ENCODE measurements at places on chromosomes 2 and 18.

DNA sequence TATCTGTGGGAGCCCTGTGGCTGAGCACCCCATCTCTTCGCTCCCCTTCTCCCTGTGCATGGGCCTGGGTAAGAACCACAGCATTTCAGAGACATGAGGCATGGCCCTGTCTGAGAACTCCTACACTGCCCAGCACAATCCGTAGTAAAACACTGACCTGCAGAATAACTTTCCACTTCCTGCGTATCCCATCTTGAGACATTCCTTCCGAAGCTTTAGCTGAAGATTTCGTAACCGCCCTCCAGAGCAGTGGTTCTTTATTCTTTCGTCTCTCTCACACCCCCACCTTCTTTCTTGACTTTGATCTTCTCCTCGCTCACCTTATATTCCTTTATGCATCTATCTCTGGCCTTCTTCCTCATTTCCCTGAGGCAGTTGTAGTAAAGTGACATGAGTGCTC lies 381.1 kb downstream of the HRH4 start:
- DNase-seq, result no peak

- no peak for DNase-seq
Observed at GRCh38 chr2:23606968-23607367, 222.0 kb downstream of the KLHL29 start.

DNA sequence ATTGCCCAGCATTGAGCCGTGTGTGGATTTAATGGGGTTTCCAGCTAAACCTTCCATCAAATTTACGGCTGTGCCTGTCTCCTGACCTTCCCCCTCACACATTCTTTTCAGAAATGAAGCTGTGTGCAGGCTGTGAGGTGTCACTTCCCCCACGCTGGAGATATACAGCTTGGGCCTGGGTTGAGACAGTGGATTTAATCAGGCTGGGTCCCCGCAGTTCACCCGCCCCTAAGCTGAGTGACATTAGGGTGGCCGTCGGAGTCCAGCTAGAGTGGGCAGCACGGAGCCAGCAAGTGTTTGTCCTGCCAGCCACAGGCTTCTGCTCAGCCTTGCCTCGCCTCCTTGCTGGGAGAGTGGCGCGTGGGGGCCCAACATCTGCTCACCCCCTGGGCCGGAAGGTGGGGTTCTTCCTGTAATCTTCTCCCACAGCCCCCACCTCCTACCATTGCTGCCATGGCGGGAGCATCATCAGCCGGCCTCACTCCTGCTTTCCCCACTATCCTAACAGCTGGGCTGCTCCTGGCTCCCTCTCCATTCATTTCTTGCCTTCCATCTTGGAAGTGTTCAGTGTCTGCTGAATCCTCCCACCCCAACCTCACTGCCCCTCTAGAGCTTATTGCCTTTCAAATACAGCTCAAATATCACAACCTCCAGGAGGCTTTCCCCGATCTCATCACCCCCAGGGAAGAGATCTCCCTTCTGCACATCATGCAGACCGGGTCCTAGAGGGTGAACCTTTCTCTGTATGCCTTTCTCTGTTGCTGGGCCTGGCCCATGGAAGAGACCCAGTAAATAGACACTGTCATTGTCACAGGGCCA lies 149.0 kb downstream of the GLI2 start:
- DNase-seq, result no peak

DNA sequence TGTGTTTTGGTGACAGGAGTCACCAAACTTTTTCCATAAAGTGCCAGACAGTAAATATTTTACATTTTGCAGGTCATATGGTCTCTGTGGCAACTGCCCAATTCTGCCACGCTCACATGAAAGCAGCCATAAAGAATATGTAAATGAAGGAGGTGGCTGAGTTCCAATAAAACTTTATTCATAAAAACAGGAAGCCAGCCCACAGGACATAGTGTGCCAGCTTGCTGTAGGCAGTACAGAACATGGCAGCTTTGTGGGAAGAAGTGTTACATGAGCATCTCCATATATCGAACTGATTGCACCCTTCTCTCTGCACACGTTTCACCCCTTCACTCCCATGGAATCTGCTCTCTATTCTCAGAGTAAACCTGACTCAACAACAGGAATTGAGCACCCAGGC lies 10.2 kb downstream of the ASB18 start:
- no peak for DNase-seq

- DNase-seq, result no peak
Observed at GRCh38 chr2:162007447-162008040, 66.5 kb downstream of the DPP4 start.

GRCh38 chr2:69184224-69184623 lies 171.2 kb downstream of the ANTXR1 start:
- no peak for DNase-seq

GRCh38 chr18:63834471-63835113 lies 52.9 kb upstream of the SERPINB2 start:
- no peak for DNase-seq

- DNase-seq, result no peak
Observed at GRCh38 chr2:100741880-100742276, 78.1 kb upstream of the NPAS2 start.

Measured in NCI-H187 (cell line).